ENCODE measurements at places on chromosomes 13 and 19. TPM values are rescaled to one million over a fixed set of nuclear protein-coding genes. Genes with fewer than 3 reads are reported as not detected.

PEAK3 gene
- total RNA-seq, result 1.2 TPM

ZNF587B gene
- 35.8 TPM for total RNA-seq

GRCh38 chr19:42683917-42684513, 56.3 kb downstream of the PSG3 start:
- H3K27ac ChIP-seq, result no peak overlapping the region
- no peak for DNase-seq
- H3K4me3 ChIP-seq, result no peak overlapping the region
- no peaks in the 10 kb centered on the region for H3K27me3 ChIP-seq
- H3K36me3 ChIP-seq, result no peaks in the 10 kb centered on the region

DNA sequence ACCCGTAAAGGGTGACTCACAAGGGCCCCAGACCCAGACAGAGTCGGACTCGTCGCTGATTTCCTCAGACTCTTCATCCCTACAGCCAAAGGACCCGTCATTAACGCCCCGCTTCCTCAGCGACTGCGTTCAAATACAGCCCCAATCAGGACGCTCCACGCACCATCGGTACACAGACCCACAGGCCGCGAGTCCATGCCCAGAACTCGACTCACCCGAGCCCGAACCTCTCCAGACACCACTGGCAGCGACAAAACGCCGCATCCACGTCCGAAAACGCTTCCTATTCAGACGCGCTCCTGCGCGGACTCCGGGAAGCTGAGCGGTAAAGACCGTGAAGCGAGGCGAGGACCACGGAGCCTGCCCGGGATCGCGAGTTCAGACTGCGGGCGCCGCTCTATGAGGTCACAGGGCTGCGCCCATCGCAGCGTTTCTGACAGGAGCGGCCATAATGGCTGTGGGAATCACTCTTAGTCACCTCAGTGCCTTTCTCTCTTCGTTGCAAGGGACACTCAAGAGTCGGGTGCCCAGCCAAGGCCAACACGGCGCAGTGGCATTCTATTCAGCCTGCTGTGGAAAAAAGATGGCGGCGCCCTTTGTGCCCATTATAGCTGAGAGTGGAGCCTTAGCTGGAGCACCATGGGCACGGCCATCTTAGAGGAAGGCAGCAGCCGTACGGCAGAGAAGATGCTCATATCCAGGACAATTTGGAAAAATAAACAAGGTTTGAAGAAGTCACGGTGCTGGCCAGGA, at the start of gene ZNF614:
Gene ZNF614 (minus strand): TSS at position 353 of the 753 bp plus-strand sequence. CDS start 2,634 bp downstream, outside the sequence.
- H3K27ac ChIP-seq, result peak within 1 kb of the TSS; percentile 97
- peak within 1 kb of the TSS; percentile 90 for H3K4me3 ChIP-seq
- peak; percentile 77 for DNase-seq
- H3K27me3 ChIP-seq, result no peaks in the 10 kb centered on the region
- H3K4me1 ChIP-seq, result peaks cover 15% of the 10 kb centered on the region
- H3K36me3 ChIP-seq, result peaks cover 27% of the 10 kb centered on the region

DNA sequence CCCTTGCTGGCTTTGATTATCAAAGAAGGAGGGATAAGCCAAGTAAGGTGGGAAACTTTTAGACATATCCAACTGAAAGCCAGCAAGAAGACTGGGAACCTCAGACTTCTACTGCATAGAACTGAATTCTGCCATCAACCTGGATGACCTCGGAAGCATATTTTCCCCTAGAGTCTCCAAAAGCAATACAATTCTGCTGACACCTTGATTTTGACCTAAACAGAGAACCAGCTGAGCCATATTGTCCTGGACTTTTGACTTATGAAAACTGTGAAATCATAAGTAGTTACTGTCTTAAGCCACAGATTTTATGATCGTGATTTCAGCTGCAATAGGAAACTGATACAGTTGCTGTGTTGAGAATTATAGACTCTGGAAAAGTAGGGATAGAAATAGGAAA, 227.6 kb downstream of the PCDH20 start:
- no peaks in the 10 kb centered on the region for H3K36me3 ChIP-seq
- H3K4me3 ChIP-seq, result no peak overlapping the region
- H3K27ac ChIP-seq, result no peak overlapping the region
- H3K27me3 ChIP-seq, result no peaks in the 10 kb centered on the region

GRCh38 chr19:16272945-16273344, 51.7 kb upstream of the KLF2 start:
- peaks cover 12% of the 10 kb centered on the region for H3K4me1 ChIP-seq
- peak overlapping the region; percentile 25 for H3K4me3 ChIP-seq
- no peaks in the 10 kb centered on the region for H3K27me3 ChIP-seq
- DNase-seq, result no peak
- H3K27ac ChIP-seq, result peak overlapping the region; percentile 87

DNA sequence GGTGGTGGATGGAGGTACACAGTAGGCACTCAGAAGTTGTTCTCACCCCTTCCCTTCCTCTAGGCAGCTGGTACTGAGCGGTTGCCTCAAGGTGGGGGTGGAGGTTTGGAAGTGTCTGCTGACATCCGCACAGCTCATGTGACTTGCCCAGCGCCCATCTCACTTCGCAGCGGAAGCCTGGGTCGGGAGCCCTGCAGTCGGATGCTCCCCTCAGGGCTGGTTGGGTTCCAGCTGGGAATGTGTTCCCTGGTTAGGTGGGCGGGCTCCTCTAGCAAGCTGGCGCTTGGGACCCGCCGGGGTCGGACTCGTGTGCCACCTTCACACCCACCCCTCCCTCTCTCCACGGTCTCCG, 10.2 kb downstream of the PPP1R37 start:
- H3K4me1 ChIP-seq, result peaks cover 4% of the 10 kb centered on the region
- H3K36me3 ChIP-seq, result no peaks in the 10 kb centered on the region
- H3K27ac ChIP-seq, result no peak overlapping the region
- H3K27me3 ChIP-seq, result no peaks in the 10 kb centered on the region

GRCh38 chr13:113210833-113211232, 1.4 kb downstream of the CUL4A start:
- no peak overlapping the region for H3K27ac ChIP-seq
- H3K4me3 ChIP-seq, result peak overlapping the region; percentile 82
- DNase-seq, result no peak
- H3K4me1 ChIP-seq, result peaks cover 23% of the 10 kb centered on the region
- H3K36me3 ChIP-seq, result no peaks in the 10 kb centered on the region

- DNase-seq, result no peak
- H3K27me3 ChIP-seq, result no peaks in the 10 kb centered on the region
- H3K4me3 ChIP-seq, result no peak overlapping the region
- H3K27ac ChIP-seq, result no peak overlapping the region
- peaks cover 32% of the 10 kb centered on the region for H3K4me1 ChIP-seq
These were observed 19.2 kb downstream of the GPX4 start for GRCh38 chr19:1122972-1123363.

DNA sequence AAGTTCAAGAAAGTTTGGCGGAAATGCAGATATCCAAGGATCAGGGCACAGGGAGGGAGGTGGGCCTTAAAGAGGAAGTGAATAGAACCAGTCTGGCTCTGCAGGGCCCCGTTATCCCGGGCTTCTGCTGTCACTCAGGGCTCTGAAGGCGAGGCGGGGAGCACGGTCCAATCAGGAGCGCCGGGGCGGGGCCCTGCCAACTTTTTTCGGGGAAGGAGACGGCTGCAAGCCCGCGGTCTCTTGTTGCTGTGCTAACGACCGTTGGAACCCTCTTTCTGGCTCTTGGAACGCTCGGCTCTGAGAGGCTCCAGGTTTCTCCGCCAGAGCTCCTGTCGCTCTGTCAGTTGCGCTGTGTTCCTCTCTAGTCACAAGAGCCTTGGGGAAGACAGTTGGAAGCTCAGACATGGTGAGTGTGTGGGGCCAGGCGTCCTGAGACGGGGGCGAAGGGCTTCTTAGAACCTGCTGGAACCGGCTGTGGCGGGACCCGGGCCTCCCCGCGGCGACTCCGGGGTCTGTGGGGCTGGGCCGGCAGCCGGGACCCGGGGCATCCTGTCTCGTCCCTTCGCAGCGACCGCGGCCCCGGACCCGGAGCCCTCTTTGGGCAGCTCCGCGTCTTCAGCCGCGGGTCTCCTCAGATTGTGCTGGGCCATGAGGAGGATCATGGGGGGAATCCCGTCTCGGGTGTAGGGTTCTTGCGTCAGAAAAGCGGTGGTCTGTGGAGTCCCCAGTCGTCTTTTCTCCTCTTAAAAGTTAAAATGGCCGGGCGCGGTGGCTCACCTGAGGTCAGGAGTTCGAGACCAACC, 27.7 kb downstream of the ZNF844 start:
- H3K4me1 ChIP-seq, result peaks cover 11% of the 10 kb centered on the region
- no peaks in the 10 kb centered on the region for H3K36me3 ChIP-seq
- peak; percentile 49 for DNase-seq
- peak overlapping the region; percentile 77 for H3K4me3 ChIP-seq
- H3K27me3 ChIP-seq, result no peaks in the 10 kb centered on the region

DNA sequence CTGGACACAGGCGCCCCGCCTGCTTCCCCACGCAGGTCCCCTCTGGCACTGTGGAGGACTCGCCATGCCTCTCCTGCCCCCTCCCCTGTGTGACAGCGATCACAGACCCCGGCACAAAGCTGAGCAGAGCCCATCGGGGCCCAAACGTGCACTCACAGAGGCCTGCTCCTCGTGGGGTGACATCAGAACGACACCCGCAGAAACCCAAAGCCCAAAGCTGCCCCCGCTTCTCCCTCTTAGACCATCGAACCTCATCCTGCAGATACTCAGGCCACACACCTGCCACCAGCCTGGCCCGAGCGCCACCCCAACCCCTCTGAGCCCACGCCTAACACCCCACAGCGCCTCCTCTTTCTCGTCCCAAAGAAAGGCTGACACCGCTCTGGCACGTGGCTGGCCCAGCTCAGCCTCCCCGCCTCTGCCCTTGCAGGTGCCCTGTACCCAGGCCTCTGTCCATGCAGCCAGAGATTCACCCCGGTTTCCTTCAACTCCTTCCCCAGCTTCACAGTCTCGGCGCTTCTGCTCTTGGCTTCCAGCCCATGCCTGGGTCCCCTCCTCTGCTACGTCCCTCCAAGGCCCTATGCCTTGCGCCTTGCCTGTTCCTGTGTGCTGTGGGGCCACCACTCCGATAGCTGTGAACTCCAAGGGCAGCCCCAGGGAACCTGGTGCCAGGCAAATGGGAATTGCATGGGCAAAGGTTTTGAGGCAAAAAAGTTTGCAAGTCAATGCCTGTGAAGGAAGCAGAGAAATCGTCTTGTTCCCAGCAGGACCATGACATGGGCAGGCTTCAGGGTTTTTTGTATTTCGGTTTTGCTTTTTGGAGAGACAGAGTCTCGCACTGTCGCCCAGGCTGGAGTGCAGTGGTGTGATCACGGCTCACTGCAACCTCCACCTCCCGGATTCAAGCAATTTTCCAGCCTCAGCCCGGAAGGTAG, 831 bp upstream of the CBARP start:
- H3K27me3 ChIP-seq, result no peaks in the 10 kb centered on the region
- peak overlapping the region; percentile 65 for H3K4me3 ChIP-seq
- no peaks in the 10 kb centered on the region for H3K36me3 ChIP-seq
- peaks cover 35% of the 10 kb centered on the region for H3K4me1 ChIP-seq
- no peak for DNase-seq

- peaks cover 12% of the 10 kb centered on the region for H3K4me1 ChIP-seq
- DNase-seq, result no peak
- peaks cover 15% of the 10 kb centered on the region for H3K36me3 ChIP-seq
- no peak overlapping the region for H3K27ac ChIP-seq
These were observed 460 bp downstream of the KMT5C start for GRCh38 chr19:55339889-55340783.

- DNase-seq, result no peak
- no peaks in the 10 kb centered on the region for H3K36me3 ChIP-seq
- no peaks in the 10 kb centered on the region for H3K27me3 ChIP-seq
- no peak overlapping the region for H3K27ac ChIP-seq
- no peak overlapping the region for H3K4me3 ChIP-seq
These were observed 11.7 kb upstream of the SPACA6 start for GRCh38 chr19:51681286-51681941.

DNA sequence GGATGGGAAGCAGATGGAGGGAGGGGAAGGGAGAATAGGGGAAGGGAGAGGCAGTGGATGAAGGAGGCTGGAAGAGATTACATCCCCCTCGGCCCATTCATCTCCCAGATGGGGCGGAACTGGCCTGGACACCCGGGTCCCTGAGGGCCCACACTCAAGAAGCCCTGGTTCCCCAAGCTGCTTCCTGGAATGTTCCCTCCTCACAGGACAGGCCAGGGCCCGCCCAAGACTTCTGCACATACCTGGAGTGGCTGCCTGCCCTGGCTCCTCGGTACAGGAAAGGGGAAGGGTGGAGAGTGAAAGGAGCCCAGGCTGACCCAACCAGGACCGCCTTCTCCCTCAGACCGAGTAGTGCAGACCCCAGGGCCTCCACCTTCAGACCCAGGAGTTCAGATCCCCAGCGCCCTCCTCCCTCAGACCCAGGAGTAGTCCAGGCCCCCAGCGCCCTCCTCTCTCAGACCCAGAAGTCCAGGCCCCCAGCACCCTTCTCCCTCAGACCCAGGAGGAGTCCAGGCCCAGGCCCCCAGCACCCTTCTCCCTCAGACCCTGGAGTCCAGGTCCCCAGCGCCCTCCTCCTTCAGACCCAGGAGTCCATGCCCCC, 489 bp downstream of the NTF4 start:
- H3K27me3 ChIP-seq, result no peaks in the 10 kb centered on the region
- no peaks in the 10 kb centered on the region for H3K4me1 ChIP-seq
- H3K36me3 ChIP-seq, result no peaks in the 10 kb centered on the region
- H3K27ac ChIP-seq, result no peak overlapping the region
- H3K4me3 ChIP-seq, result no peak overlapping the region

DNA sequence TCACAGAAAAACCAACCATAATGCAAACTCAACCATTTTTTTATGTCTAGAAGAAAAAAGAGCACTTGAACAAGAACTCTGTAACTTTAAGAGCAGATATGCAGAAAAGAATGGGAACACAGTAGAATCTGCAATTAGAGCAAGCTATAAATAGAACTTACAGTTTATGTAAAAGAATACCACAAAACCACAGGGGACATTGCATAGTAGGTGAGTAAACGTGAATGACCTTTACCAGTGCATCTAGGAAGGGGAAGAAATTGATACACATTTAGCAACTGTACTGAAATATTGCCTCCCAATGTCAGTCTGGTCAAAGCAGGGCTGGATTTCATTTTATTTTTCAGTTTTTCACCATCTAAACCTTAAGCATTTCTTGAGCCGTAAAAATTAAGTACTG, 242.2 kb upstream of the EDNRB start:
- H3K27me3 ChIP-seq, result no peaks in the 10 kb centered on the region
- no peak overlapping the region for H3K4me3 ChIP-seq
- H3K4me1 ChIP-seq, result no peaks in the 10 kb centered on the region
- H3K36me3 ChIP-seq, result no peaks in the 10 kb centered on the region
- DNase-seq, result no peak
- no peak overlapping the region for H3K27ac ChIP-seq

DNA sequence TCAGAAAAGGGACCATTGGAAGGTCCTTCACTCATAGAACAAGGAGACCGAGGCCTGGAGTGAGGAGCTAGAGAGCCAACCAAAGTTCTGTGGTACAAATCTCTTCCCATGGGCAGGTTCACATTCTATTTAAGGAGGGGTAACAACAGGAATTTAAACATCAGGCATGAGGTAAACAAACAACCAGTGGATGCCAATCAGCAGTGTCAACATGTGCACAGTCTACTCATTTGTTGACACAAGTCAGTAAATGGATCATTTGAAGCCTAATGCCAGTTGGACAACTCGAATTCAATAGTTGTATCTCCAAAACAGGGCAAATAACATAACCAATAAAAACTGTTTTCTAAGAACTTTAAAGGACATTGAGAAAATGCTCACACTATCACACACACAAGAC, 6.3 kb upstream of the DOCK9 start:
- no peak overlapping the region for H3K27ac ChIP-seq
- no peaks in the 10 kb centered on the region for H3K27me3 ChIP-seq
- H3K4me3 ChIP-seq, result no peak overlapping the region
- H3K36me3 ChIP-seq, result no peaks in the 10 kb centered on the region
- no peak for DNase-seq

Measured in thoracic aorta (tissue), 2 donors.